ENCODE measurements at places on chromosomes 1 and 21. TPM values are rescaled to one million over a fixed set of nuclear protein-coding genes. Genes with fewer than 3 reads are reported as not detected.

Gene RIPK4
- total RNA-seq, result 0.54 TPM

Gene LCE2C
- total RNA-seq, result not detected

Gene SLAMF8
- not detected for total RNA-seq

Gene CYYR1
- 0.12 TPM for total RNA-seq

Gene DNALI1
- total RNA-seq, result 3.6 TPM

Gene DBT
- 7.2 TPM for total RNA-seq

Gene C1orf35
- 13.4 TPM for total RNA-seq

Gene FAM72D
- not detected for total RNA-seq

Gene CD1D
- 1.3 TPM for total RNA-seq

Gene ANGPTL1
- total RNA-seq, result 34.1 TPM

Gene PADI4
- total RNA-seq, result not detected

Gene TNFRSF8
- total RNA-seq, result 0.05 TPM

Gene THEMIS2
- 9.1 TPM for total RNA-seq

Gene SPATA17
- 0.37 TPM for total RNA-seq

Gene LCE3D
- not detected for total RNA-seq

Gene ZFYVE9
- total RNA-seq, result 15.4 TPM

Gene GFI1
- 0.10 TPM for total RNA-seq

Gene LCE2A
- not detected for total RNA-seq

Gene ABCD3
- total RNA-seq, result 22.5 TPM

Gene KRTAP12-2
- total RNA-seq, result not detected

Gene ACTL8
- total RNA-seq, result not detected

Gene NUAK2
- total RNA-seq, result 3.6 TPM

Gene LMOD1
- total RNA-seq, result 5.7 TPM

Gene IFI6
- total RNA-seq, result 52.5 TPM

Gene CHRM3
- 0.98 TPM for total RNA-seq

Gene TMEM79
- 2.1 TPM for total RNA-seq

Gene C8A
- total RNA-seq, result not detected

Gene REN
- not detected for total RNA-seq

Gene RAB3B
- total RNA-seq, result 0.15 TPM

Gene VAMP3
- 104 TPM for total RNA-seq

Gene ZFP69
- 2.8 TPM for total RNA-seq

Gene B3GALNT2
- 19.7 TPM for total RNA-seq

Gene RPE65
- total RNA-seq, result not detected

Gene NHLH1
- total RNA-seq, result not detected

Gene GBP6
- total RNA-seq, result not detected

Gene SPRR3
- total RNA-seq, result not detected

Gene CELSR2
- 0.44 TPM for total RNA-seq

Gene SH2D2A
- 0.88 TPM for total RNA-seq

Gene MYOG
- total RNA-seq, result not detected

Gene H6PD
- 92.2 TPM for total RNA-seq

Gene RGS1
- not detected for total RNA-seq

Gene RBBP4
- total RNA-seq, result 93.0 TPM

Gene CR1L
- not detected for total RNA-seq

Gene TMEM35B
- total RNA-seq, result 61.8 TPM

Gene ANXA9
- not detected for total RNA-seq

Gene RGS4
- total RNA-seq, result 421 TPM

Gene AMY1C
- not detected for total RNA-seq

Gene B3GALT6
- 32.1 TPM for total RNA-seq

Gene STIL
- 2.0 TPM for total RNA-seq

Gene LIX1L
- total RNA-seq, result 45.0 TPM

Gene ESPN
- not detected for total RNA-seq

Gene MAEL
- total RNA-seq, result not detected

Gene HNRNPCL1
- not detected for total RNA-seq

Gene PTAFR
- not detected for total RNA-seq

Gene TCP10L
- not detected for total RNA-seq

Measured in cardiac ventricle fibroblast (primary cell).